Stimulated activated CD8-positive, alpha-beta memory T cell treated with anti-CD3 and anti-CD28 coated beads, Interleukin-12 subunit alpha, Interleukin-12 subunit beta, amount 100 ng/mL, for 4 hours (primary cell): ENCODE measurements at places on chromosomes 7 and 10.

GRCh38 chr10:88735661-88736060, 24.2 kb upstream of the LIPN start:
- no peak for DNase-seq

DNA sequence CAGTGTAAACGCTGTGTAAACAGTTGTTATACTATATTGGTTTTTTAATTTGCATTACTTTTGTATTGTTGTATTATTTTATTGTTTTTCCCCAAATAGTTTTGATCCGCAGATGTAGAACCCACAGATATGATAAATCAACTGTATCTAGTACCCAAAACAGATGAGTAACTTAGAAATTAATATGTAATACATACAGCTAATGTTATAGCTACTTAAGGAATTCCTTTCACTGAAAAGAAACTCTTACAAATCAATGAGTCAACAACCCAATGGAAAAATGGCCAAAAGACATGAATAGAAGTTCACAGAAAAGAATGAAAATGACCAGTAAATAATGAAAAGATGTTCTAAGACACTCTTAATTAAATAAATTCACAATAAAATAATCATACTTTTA, 32.3 kb upstream of the ARL4A start:
- DNase-seq = no peak

- no peak for DNase-seq
These were observed 81.4 kb downstream of the AKR1D1 start for GRCh38 chr7:138157702-138158101.

DNA sequence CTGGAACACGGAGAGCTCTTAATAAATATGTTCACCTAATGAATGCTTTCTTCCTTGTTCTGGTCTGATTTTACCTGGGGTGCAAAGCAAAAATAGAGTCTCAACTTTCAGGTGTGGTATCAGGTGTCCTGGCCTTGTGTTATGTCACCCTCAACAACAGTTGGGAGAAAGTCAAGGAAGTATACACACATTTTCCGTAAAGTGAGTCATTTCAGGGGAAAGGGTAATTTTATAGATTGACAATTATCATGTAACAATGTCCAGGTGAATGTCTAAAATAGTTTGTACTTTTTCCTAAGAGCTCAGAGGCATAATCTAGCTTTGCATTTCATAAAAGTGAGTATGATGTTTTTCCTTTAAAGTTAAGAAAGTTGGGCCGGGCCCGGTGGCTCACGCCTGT, 287.4 kb downstream of the SKIDA1 start:
- no peak for DNase-seq

- DNase-seq = no peak
These were observed 30.0 kb upstream of the VDAC2 start for GRCh38 chr10:75180592-75180991.

- DNase-seq = no peak
These were observed 2.9 kb downstream of the PKD2L1 start for GRCh38 chr10:100327007-100327717.

GRCh38 chr10:47076949-47077361, 165.7 kb downstream of the PTPN20 start:
- DNase-seq = no peak
